ENCODE measurements at places on chromosomes 1 and 21.

DNA sequence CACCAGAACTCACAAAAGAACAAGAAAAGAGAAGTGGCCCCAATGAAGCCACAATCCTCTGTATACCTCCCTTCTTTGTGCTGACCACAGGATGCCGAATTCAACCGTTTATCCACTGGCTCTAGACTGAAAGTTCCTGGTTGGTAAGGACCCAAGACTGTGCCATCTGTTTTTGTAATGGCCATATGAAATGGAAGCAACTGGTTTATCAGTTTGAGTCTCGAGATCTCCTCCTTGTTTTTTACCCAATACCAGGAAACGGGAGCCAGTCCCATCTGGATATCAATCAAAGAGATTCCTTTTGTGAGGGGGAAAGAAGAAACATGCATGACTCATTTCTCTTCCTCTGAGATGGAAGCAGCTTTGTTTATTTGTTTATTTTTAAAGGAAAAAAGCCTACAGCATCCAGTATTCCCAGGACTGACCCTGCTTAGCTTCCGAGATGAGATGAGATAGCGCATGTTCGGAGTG is 32.4 kb upstream of the ZNF124 start:
- no peak for DNase-seq

DNA sequence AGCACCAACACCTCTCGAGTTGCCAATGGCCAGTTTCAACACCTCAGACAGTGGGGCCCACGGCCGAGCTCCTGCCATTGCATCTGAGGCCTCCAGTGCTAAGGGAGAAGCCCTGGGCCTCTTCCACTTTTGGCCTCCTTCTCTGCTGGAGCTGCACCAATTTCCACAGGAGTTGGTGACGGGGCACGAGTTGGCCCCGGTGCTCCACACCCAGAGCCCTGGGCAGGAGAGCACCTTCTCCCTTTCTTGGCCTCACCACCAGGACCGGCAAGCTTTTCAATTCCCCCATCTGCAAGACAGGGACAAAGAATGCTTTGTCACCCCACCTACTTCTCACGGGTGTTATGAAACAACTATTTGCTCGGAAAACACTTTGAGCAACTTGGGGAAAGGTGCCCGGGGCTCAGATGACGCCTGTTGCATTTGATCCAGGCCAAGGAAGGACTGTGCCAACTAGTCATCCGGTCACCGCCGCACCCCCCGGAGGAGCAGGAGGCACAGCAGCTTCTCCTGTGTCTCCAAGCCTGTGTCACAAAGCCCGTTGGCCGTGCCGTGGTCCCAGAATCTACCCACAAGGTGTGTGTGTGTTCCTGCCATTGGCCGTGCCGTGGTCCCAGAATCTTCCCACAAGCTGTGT is 55.2 kb downstream of the TOMM20 start:
- peak; percentile 88 for DNase-seq

DNA sequence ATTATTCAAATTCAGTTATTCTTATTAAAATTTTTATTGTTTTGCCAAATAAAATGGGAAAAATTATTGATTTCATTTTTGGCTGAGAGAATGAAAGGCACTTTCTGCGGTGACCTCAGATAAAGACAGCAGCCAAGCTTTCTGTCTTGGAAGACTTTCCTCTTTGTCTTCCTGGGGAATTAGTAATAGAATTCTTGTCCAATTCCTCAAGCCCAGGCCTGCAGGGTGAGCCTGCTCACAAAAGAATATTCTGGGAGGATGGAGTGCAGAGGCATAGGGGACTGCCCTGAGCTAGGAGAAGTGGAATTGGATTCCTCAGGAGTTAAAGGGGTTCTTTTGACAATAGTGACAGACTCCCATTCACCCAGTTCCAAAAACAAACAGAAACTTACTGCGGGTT is 614.5 kb upstream of the ADGRL2 start:
- DNase-seq, result no peak

DNA sequence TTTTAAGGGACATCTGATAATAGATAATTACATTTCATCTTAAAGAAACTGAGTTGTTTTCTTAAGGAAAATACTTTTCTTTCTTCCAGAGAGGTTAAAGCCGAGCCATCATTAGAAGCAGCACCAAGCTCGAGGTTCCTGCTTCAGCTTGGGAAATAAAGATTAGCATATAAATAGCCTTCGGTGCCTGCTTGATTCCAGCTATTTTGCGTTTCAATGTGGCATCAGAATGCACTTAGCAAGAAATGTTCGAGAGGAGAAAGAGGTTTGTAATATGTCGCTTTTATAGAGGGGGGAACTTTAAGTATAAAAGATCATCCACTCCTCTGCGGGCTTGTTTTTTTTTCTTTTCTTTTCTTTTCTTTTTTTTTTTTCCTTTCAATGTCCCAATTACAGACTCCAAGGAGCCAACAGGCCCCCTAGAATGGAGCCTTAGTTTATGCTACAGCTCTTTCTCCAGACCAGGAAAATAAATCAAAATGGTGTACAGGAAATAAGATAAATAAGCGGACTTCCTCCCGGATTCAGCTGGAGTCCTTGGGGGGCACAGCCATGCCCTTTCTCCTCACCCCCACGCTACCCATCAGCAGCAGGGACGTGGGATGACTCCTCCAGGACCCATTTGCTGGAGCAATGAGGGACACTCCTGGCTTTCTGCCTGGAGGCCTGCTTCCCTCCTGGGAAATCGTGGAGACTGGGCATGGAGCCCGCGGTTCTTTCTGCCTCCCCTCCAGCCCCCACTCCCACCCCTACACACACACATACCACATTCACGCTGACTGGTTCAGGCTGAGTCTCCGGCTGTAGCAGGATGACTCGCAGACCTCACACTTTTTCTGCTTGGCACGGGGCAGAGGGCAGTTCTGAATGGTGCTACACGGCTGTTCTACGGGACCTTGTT is 131.6 kb downstream of the RRAGC start:
- no peak for DNase-seq

DNA sequence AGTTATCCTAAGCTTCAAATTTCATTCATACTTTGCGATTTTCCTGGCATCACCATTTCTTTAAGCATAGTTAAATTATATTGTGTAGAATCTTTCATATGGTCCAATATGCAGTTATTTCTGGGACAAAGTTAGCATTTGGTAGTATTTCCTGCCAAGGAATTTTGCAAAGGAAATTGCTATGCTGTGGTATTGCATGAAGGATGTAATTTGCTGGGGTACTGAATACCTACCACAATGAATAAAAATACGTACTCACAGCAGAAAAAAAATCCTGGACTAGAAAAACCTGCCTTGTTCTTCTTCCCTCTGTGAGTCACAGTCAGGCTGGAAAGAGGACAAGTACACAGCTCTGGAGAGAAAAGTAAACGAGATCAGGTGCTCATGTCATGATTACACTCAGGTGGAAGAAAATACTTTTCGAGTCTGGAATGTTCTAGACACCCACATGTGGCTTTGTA is 241.2 kb downstream of the PTBP2 start:
- no peak for DNase-seq

DNA sequence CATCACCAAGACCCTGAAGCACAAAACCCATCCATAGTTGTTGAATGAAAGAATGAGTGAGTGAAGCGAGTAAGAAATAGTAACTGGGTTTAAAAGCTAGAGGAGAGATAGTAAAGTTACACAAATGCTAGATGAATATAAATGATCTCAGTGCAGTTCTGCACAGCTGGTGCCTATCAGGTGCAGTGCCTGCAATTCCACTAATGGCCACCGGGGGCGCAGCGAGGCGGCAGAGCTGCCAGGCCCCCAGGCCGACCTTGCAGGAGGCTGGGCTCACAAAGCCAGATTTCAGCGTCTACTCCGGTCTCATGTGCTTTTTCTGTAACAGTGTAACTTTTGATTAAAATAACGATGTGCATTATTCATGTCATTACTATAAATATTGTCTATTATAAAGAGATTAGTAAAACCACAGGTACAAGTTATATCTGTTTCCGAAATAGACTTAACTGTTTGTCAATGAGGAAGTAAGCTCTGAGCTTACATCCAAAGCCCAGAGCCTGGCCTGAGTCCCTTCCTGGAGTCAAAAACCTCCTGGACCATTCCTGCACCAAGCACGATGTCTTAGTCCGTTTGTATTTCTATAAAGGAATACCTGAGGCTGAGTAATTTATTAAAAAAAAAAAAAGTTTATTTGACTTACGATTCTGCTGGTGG is 477.6 kb downstream of the NPHP4 start:
- DNase-seq, result peak; percentile 84

GRCh38 chr21:25062061-25062460 is 545.2 kb downstream of the MRPL39 start:
- no peak for DNase-seq

GRCh38 chr21:29538115-29538514 is 239.4 kb downstream of the BACH1 start:
- DNase-seq, result no peak

DNA sequence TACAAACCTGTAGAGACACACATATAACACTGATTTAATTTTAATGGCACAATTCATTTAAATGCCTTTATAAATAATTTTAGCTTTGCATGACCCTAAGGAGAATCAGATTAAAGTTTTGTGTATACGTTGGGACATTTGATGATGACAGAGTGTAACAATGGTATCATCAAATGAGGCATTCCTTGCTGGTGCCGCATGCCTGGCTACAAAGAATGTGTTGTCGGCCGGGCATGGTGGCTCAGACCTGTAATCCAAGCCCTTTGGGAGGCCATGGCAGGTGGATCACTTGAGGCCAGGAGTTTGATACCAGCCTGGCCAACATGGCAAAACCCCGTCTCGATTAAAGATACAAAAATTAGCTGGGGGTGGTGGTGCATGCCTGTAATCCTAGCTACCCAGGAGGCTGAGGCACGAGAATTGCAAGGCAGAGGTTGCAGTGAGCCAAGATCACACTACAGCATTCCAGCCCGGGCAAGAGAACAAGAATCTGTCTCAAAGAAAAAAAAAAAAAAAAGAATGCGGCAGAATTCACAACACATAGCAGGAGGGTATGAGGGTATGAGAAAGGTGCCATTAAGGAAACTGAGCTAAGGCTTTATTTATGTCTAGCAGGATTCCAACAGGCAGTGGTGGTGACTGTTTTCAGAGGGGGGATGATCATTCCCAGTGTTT is 58.9 kb downstream of the PTPN14 start:
- DNase-seq, result no peak

- no peak for DNase-seq
Observed at GRCh38 chr1:38788341-38789336, 70.9 kb downstream of the RRAGC start.

DNA sequence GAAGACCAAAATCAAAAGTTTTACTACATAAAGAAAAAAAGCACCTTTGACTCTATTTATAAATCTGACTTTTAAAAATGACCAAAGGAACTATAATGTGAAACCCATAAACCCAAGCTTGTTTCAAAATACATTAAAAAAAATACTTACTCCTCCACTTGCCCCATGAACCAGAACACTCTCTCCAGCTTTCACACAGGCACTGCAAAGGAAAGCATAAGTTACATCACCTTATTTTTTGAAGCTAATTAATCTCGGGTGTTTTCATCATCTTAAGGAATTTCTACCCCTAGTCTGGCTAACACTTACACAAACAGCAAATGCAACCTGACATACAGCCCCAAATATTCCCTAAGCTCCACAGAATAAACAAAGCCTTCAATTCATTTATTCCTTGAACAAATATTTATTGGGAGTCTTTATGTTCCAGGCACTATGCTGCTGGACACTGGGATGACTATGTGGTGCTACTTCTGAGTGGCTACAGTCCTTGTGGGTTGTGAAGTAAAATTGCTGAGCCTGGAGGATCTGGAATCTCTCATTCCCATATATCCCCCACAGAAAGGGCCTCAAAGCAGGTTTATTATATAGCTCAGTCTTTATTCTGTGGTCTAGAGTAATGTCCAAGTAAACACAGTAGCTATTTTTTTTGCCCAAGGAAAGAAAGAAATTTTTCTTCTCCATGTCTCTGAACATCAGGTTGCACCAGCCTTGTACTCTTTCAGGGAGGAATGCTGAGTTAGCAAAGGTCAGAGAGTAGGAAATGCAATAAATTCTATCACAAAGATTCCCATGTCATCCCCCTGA is 18.2 kb downstream of the CRYZ start:
- no peak for DNase-seq

DNA sequence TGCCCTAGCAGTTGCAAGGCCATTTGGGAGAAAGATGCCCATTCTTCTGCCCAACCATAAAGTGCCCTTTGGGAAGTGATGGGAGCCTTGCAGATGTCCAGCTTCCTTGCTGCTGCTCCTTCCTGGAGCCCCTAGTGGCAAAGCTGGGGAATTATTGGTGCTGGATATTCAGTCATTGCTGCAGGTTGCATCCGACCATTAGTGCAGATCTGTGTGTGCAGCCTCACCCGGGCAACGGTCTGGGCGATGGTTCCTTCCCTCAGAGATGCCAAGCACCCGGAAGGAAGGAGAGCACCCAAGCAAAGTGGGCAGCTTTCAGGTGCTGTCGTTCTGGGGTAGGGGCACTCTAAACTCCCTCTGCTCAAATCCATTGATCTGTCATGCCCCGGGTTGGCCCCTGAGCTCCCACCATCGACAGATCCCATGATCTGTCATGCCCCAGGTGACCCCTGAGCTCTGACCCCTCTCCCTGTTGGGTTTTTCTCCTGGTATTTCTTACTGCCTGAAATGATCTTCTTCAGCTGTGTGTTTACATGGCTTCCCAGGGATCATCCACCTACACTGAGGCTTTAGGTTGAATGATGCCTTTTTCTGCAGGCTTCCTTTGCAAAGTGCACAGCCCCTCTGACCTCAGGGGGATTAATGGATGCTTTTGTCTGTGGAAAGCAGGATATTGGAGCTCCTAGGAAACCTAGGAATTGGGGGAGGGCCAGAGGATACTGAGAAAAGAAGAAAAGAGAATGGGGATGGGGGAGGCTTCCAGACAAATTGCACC is 467.5 kb downstream of the PTPRU start:
- DNase-seq, result no peak

GRCh38 chr1:229088711-229089110 is 182.2 kb upstream of the RAB4A start:
- no peak for DNase-seq

DNA sequence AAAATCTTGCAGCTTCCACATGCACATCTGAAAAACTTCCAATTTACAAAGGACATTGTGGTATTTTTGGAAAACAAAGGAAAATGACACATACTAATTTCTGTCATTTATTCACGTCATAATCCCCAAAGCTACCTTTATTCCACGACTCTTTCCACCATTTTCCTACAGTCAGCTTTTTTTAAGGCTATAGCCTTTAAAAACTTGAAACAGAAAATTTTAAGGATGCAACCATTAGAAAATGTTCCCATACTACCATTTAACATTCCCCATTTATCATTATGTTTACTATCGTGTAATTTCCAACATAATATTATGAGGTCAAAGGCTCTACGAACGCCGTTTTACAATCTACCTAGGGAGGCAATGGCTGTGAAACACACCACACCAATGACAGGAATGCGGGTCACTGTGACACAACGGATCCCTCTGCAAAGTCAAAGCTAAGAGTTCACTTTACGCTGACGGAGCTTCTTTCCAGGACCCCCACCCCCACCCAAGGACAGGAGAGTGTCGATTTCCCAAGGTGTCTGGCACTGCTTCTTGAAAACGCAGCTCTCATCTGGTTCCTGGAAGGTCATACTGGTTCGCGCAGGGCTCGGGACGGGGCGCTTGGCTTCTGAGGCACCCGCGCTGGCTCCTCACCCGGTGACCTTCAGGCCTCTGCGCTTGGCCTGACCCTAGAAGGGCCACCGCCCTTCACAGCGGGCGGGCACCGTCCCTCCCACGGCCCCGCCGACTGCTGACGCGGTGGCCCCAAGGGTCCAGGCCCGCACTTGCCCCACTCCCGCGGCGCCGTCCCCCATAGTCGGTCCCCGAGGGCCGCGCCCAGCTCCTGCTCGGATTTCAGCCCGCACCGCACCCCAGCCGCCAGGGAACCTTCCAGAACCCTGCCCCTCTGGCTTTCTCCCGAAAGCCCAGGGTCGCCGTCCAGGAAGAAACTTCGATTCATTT is 50.5 kb upstream of the ATF3 start:
- DNase-seq, result peak; percentile 81

- DNase-seq, result no peak
Observed at GRCh38 chr1:210582205-210582970, 253.7 kb downstream of the HHAT start.

All from Right ventricle myocardium inferior (tissue), 1 donor.